ENCODE measurements at places on chromosomes 6 and 20. TPM values are rescaled to one million over a fixed set of nuclear protein-coding genes. Genes with fewer than 3 reads are reported as not detected.

DNA sequence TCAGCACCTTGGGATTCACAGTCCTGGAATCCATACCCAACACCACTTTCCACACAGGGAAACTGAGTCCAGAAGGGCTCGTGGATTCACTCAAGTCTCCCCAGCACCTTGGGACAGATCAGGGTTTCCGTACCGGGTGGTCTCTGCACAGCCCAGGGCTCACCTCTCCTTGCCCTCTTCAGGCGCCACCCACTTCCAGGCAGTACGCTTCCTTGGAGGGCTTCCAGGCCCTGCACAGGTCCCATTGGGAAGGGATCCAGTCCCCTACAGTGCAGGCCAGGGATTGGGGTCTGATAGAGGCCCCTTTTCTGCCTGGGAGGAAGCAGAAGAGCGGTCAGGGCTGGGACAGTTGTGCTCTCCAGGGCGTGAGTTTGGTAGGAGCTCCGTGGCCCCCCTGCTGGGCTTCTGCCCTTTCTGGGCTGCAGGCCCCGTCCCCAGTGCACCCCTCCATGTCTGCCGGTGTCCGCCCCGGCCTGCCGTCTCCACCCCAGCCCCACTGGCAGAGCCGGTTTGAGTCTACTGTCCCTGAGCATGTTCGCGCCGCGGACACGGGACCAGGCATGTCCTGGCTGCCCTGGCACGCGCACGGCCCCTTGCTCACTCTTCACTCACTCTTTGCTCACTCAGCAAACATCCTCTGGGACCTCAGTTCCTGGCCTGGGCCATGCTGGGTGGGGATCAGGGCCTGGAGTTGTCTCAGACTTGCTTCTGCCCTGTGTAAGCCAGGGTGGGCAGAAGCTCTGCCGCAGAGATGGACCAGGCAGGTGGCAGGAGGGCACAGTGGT, 12.6 kb downstream of the SRC start:
- DNase-seq = no peak
- no peaks in the 10 kb centered on the region for H3K27me3 ChIP-seq
- peaks cover 8% of the 10 kb centered on the region for H3K4me1 ChIP-seq
- no peaks in the 10 kb centered on the region for H3K36me3 ChIP-seq
- H3K4me3 ChIP-seq = no peak overlapping the region

DNA sequence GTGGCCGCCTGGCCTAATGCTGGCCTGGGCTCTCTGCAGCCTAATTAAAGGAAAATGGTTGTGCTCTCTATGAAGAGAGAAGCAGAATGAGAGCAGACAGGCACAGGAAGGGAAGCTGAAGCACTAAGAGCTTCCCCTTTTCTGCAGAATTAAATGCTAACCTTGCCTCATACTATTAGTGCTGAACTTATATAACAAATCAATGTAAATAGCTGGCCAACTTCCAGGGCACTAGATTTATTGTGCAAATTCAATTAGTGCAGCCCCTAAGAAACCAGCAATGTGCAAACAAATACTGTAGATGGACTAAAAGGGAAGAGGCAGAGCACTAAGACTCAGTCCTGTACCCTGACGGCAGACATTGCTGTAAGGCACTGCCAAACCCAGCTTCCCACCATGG, 36.1 kb upstream of the INSM1 start:
- H3K36me3 ChIP-seq = no peaks in the 10 kb centered on the region
- no peak overlapping the region for H3K27ac ChIP-seq
- DNase-seq = no peak
- peaks cover 10% of the 10 kb centered on the region for H3K27me3 ChIP-seq

- no peaks in the 10 kb centered on the region for H3K4me1 ChIP-seq
- no peaks in the 10 kb centered on the region for H3K36me3 ChIP-seq
- H3K27me3 ChIP-seq = no peaks in the 10 kb centered on the region
- H3K27ac ChIP-seq = no peak overlapping the region
- no peak overlapping the region for H3K4me3 ChIP-seq
These were observed 53.1 kb upstream of the EIF2S2 start for GRCh38 chr20:34165018-34165619.

- no peaks in the 10 kb centered on the region for H3K36me3 ChIP-seq
- no peak overlapping the region for H3K4me3 ChIP-seq
- peak overlapping the region; percentile 87 for H3K27ac ChIP-seq
- no peaks in the 10 kb centered on the region for H3K27me3 ChIP-seq
- H3K4me1 ChIP-seq = peaks cover 20% of the 10 kb centered on the region
These were observed 11.5 kb upstream of the SSR1 start for GRCh38 chr6:7324520-7324919.

GRCh38 chr6:134764741-134765140, 185.2 kb downstream of the ALDH8A1 start:
- no peaks in the 10 kb centered on the region for H3K36me3 ChIP-seq
- no peaks in the 10 kb centered on the region for H3K4me1 ChIP-seq
- H3K27ac ChIP-seq = no peak overlapping the region

GRCh38 chr6:31399589-31400466, 3.6 kb upstream of the MICA start:
- peak overlapping the region; percentile 96 for H3K27ac ChIP-seq
- DNase-seq = peak; percentile 93
- H3K4me3 ChIP-seq = peak overlapping the region; percentile 71
- peaks cover 68% of the 10 kb centered on the region for H3K4me1 ChIP-seq
- H3K36me3 ChIP-seq = no peaks in the 10 kb centered on the region

- H3K4me3 ChIP-seq = no peak overlapping the region
- DNase-seq = no peak
- no peaks in the 10 kb centered on the region for H3K27me3 ChIP-seq
- H3K27ac ChIP-seq = no peak overlapping the region
These were observed 21.1 kb downstream of the RTN4IP1 start for GRCh38 chr6:106608080-106608668.

DNA sequence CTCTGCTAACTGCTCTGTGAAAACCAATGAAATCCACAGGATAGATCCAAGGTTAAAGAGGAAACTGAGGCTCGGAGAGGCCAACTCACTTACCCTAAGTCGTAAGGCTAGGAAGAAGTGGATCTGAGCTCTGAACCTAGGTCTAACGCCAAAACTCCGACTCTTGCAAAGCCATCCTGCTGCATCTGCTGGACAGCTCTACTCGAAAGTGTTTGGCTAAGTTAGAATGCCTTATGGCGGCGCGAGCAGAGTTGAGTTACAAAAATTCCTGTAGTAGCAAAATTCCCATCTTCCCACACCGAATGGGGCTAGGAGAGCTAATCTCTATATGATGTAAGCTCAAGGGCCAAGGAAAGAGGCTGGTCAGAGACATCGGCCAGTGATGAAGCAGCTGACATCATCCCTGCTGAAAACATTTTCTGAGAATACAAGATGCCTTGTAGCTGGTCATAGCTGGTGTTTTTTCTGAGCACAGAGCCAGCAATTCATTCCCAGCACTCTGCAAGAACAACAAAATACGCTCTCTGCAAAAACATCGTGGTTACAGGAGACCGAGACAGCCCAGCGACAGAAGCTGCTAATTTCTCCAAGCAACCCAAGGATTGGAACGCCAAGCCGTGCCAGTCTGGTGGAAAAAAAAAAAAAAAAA, 1.8 kb downstream of the SPATA2 start:
- no peaks in the 10 kb centered on the region for H3K27me3 ChIP-seq
- H3K4me3 ChIP-seq = no peak overlapping the region
- DNase-seq = no peak
- no peaks in the 10 kb centered on the region for H3K36me3 ChIP-seq
- H3K27ac ChIP-seq = no peak overlapping the region

- H3K36me3 ChIP-seq = no peaks in the 10 kb centered on the region
- no peaks in the 10 kb centered on the region for H3K4me1 ChIP-seq
- H3K27ac ChIP-seq = no peak overlapping the region
- H3K27me3 ChIP-seq = no peaks in the 10 kb centered on the region
- no peak for DNase-seq
These were observed 51.5 kb upstream of the CAP2 start for GRCh38 chr6:17341891-17342290.

GRCh38 chr6:98136333-98136732, 698.0 kb upstream of the POU3F2 start:
- H3K27me3 ChIP-seq = no peaks in the 10 kb centered on the region
- DNase-seq = no peak
- H3K27ac ChIP-seq = no peak overlapping the region
- no peak overlapping the region for H3K4me3 ChIP-seq

DNA sequence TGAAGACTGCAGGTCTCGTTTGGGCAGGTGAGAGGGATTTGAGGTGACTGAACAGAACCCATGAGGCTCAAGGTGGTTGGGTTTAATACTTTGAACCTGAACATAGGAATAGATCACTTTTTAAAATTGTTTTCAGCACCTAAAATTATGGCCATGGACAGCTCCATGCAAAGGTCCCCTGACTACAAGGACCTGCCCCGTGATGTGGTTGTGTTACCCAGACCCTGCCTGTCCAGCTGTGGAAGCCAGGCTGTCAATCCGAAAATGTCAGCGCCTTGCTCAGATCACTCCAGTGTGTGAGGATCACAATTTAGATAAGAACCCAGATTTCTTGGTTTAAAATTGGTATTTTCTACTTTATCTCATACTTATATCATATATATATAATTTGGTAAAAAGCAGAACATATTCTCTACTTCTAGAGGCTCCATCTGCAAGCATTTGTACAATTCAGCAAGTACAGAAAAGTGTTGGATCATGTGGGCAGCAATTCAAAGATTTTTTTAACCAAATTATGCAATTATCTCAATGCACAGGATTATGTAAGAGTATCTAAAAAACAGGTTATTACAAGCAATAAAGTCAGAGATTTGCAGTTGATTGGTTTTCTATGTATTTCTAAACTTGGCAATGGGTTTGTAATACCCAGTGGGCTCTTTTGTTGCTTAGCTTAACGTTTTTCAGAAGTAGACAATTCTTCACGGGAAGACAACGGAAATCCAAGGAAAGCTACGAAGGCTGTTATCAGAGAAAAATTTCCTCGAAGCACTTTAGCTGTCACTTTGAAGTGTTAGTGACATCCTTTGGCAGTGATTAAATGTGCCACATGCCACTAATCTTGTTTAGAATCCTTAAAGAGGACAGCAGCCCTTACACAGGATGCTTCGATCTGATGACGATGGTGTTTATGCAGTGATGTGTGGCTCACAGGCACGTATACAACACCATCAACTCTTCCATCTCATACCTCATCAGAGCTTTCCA, 24.1 kb upstream of the RPS6KA2 start:
- H3K4me1 ChIP-seq = no peaks in the 10 kb centered on the region
- H3K4me3 ChIP-seq = no peak overlapping the region
- H3K27ac ChIP-seq = no peak overlapping the region
- no peaks in the 10 kb centered on the region for H3K36me3 ChIP-seq
- H3K27me3 ChIP-seq = no peaks in the 10 kb centered on the region
- no peak for DNase-seq

GRCh38 chr20:17026346-17026745, 200.5 kb upstream of the PCSK2 start:
- no peak for DNase-seq
- H3K4me1 ChIP-seq = peaks cover 3% of the 10 kb centered on the region
- no peak overlapping the region for H3K27ac ChIP-seq
- no peaks in the 10 kb centered on the region for H3K36me3 ChIP-seq

DNA sequence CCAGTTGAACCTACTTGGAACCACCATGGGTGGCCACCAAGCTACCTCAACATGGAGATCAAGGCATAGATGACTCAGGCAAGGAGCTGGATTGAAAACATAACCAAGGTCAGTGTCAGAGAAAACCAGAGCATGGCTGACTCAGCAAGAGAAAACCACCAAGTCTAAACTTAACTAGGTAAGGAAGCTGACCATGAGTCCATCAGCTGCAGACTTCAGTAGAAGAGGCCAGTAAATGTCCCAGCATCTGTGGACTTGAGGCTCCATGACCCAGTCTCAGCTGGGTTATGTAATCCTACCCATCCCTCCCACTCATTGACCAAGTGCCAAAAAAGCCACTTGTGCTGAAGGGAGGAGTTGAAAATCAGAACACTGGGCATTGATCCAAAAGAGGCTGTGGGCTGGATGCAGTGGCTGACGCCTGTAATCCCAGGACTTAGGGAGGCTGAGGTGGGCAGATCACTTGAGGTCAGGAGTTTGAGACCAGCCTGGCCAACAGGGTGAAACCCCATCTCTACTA, 93.7 kb upstream of the CBLN4 start:
- H3K36me3 ChIP-seq = no peaks in the 10 kb centered on the region
- no peaks in the 10 kb centered on the region for H3K4me1 ChIP-seq
- H3K27me3 ChIP-seq = no peaks in the 10 kb centered on the region
- H3K4me3 ChIP-seq = no peak overlapping the region

- no peaks in the 10 kb centered on the region for H3K36me3 ChIP-seq
- H3K4me3 ChIP-seq = no peak overlapping the region
- H3K27ac ChIP-seq = no peak overlapping the region
- no peaks in the 10 kb centered on the region for H3K27me3 ChIP-seq
These were observed 14.3 kb upstream of the TRPC4AP start for GRCh38 chr20:35106827-35107380.

DNA sequence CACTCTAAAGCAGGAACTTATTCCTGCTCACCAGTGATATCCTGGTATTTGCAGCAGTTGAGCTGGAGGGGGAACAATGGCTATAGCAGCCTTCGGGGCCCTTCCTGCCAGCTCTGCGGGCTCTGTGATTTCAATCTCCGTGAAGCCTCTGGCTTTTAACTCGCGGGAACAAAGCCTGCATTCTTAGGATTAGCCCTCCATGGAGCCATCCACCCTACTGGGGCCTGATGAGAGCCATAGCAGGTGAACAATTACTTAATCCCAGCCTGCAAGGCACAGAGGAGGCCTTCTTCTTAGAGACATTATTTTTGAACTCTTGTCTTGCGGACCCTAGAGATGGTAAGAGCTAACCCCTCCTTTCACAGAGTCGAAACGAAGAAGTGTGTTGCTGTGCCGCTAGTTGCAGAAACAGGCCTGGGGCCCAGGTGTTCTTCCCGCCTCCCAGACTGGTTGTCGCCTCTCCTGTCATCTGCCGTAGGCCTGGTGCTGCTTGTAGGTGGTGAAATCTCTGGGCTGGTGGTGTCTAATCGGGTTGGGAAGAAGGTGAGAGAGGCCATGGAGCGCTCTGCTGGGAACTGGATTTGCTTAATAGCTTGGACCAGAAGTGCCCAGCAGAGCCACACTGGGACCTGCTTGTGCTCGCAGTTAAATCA, 9.7 kb downstream of the GHRH start:
- no peaks in the 10 kb centered on the region for H3K4me1 ChIP-seq
- H3K27ac ChIP-seq = no peak overlapping the region

- H3K27ac ChIP-seq = peak overlapping the region; percentile 40
- DNase-seq = no peak
- H3K27me3 ChIP-seq = no peaks in the 10 kb centered on the region
- H3K4me3 ChIP-seq = no peak overlapping the region
These were observed 3.8 kb downstream of the EFHC1 start for GRCh38 chr6:52423971-52424381.

- no peak for DNase-seq
- H3K27ac ChIP-seq = no peak overlapping the region
- no peaks in the 10 kb centered on the region for H3K27me3 ChIP-seq
These were observed 320.1 kb downstream of the ESR1 start for GRCh38 chr6:152127432-152128165.

- H3K4me3 ChIP-seq = no peak overlapping the region
- H3K4me1 ChIP-seq = no peaks in the 10 kb centered on the region
- no peak for DNase-seq
- H3K27me3 ChIP-seq = no peaks in the 10 kb centered on the region
These were observed 15.5 kb downstream of the TPD52L1 start for GRCh38 chr6:125169058-125169457.

The CST7 gene
- total RNA-seq = 2.4 TPM

The VSX1 gene
- total RNA-seq = not detected

The NFKBIL1 gene
- total RNA-seq = 15.0 TPM

The SDC4 gene
- total RNA-seq = 199 TPM

Data from left lung (tissue), 14 donors.